ENCODE measurements at places on chromosomes 1 and 21.

DNA sequence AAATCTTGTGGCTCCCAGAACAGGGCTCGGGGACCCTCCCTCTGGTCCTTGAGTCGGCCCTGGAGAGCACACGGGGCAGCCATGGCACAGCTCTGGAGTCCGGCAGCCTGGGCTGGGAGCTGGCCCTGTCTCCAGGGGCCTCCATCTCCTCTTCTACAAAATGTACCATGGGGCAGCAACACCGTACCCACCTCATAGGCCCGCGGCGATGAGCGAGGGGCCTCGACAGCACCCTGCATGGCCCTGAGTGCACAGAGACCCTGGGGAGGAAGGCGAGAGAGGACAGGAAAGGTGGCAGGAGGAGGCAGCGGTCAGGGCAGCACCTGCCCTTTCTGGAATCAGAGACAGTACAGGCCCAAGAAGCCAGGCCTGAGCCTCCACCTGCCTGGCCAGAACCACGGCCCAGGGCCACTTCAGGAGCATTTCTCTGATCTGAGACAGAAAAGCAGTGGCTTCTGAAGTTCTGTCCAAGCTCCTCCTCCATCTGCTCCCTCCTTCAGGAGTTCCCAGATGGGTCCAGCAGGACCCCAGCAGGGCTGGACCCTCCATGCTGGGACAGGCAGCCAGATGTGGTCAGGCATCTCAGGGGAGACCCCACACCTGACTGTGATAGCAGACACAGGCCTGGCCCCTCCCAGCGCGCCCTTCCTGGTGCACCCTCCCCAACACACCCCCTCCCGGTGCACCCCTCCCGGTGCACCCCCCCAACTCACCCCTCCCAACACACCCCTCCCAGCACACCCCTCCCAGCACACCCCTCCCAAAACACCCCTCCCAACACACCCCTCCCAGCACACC, 75.9 kb upstream of the ARHGEF16 start:
- DNase-seq, result no peak

- DNase-seq, result no peak
Measured at GRCh38 chr1:60935599-60936110, 146.7 kb upstream of the NFIA start.

GRCh38 chr1:99327357-99327756, 63.1 kb downstream of the PLPPR4 start:
- no peak for DNase-seq

DNA sequence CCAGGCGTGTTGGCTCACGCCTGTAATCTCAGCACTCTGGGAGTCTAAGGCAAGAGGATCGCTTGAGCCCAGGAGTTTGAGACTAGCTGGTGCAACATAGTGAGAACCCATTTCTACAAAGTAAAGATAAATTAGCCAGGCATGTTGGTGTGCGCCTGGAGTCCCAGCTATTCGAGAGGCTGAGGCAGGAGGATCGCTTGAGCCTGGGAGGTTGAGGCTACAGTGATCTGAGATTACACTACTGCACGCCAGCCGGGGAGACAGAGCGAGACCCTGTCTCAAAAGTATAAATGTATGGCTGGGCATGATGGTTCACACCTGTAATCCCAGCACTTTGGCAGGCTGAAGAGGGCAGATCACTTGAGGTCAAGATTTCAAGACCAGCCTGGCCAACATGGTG, 51.5 kb upstream of the LBR start:
- DNase-seq, result no peak

GRCh38 chr1:232057217-232057895, 430.8 kb downstream of the DISC1 start:
- DNase-seq, result no peak

DNA sequence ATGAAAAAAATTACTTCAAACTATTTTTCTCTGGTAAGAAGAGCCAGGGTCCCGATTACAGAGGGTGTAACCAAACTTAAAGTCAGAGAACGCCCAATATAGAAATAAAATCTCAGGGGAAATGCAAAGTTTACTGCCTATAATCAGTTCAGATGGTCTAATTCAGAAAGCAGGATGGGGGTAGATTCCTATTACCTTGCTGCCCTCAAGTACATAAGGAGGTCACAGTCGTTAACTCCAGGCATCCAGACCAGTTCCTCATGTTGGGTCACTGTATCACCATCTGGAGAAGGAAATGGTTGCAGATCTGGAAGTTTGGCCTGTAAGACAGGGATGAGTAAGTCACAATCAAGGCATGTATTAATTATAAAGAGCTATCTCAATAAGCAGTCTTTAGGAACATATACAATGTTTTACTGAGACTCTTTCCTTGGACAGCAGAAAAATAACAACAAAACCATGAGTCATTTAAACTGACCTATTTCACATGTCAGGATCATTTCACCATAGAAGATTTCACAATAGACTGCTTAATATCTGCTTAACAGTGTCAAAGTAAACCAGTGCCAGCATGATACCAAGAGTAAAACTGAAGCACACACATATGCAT, 179.4 kb downstream of the SLC45A1 start:
- no peak for DNase-seq

GRCh38 chr1:44834328-44834727, 8.7 kb downstream of the PTCH2 start:
- no peak for DNase-seq

DNA sequence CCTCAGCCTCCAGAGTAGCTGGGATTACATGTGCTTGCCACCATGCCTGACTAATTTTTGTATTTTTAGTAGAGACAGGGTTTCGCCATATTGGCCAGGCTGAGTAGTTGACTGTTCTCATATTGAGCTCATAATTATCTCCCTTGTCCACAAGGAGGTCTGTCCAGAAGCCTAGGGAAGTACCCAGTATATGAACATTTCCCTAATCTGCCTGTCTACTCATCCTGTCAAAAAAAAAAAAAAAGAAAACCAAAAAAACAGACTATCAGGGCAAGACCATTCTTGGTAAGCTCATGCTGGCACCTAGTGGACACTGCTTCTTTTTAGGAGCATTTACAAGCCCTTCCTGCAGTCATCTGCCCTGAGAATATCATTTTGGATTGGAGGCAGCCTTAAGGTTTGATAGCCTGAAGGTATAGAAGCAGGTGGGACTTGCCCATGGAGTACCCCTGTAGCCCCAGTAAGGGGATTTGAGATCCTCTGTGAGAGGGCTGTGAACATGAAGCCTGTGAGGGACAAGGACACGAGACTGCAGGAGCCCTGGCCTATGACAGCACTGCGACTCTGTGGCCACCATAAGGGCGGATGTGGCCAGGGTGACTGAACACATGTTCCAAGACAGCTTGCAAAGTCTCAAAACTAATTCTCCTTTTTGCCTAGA, 10.8 kb upstream of the DUSP12 start:
- peak; percentile 15 for DNase-seq

- no peak for DNase-seq
Measured at GRCh38 chr1:12424793-12425192, 193.2 kb downstream of the DHRS3 start.

DNA sequence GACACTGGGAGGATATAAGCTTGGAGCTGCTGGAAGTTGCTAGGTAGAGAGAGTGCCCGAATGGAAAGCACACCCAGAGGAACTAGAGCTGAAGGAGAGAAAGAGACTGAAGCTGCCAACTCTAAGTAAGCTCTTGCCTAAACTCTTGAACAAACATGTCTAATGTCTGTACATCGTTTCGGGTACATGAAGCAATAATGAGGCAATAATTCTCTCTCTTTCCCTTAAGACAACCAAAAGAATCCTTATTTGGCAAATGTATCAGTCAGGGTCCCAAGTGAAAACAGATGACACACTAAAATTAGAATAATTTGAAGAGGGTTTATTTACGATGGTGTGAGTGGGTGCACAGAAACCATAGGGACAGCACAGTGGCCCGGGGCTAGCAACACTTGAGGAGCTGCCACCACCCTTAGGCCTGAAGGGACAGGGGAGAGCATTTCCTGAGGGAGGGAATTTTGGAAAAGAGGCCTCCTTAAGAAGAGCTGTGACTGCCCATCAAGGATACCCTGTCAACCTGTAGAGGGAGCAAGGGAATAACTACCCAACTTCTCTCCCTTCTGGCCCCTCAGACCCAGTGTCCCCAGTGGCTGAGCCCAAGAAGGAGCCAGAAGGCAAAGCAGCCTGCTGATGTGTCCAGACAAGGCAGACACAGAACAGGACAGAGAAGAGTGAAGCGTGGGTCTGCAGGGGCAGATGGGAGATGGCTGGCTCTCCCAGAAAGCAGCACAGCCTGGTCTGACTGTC, 36.1 kb upstream of the KHDRBS1 start:
- no peak for DNase-seq

DNA sequence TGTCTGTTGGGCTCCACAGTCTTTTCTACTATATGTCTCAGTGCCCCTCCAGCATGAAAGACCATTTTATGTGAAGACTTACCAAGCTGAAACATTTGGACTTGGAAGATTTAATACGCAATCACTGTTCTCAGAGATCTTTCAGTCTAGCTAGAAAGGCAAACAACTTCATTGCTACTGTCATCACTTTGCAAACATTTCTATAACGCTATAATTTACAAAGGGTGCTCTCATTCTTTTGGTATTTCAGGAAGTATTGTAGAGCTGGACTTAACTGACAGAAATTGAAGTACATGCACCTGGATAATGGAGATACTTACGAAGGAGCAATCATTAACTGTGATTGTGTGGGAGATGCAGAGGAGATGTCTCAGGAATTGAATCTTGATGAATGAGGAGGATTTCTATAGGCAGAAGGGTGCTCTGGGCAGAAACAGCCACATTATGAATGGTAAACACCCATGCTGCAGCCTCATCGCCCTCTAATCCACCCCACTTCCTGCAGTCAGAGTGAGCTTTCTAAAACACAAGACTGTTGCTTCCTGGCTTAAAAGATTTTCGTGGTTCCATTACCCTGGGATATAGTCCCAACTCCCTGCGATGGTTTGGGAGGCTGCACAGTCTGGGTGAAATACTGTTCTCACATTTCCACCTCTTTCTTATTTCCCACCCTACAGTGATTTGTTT, 75.1 kb upstream of the GNG12 start:
- no peak for DNase-seq
